ENCODE measurements at places on chromosomes 13 and 19.

GRCh38 chr19:35963514-35963913, 27.3 kb downstream of the LRFN3 start:
- DNase-seq, result no peak

- no peak for DNase-seq
Observed at GRCh38 chr19:19033176-19033425, 216 bp downstream of the SUGP2 start.

DNA sequence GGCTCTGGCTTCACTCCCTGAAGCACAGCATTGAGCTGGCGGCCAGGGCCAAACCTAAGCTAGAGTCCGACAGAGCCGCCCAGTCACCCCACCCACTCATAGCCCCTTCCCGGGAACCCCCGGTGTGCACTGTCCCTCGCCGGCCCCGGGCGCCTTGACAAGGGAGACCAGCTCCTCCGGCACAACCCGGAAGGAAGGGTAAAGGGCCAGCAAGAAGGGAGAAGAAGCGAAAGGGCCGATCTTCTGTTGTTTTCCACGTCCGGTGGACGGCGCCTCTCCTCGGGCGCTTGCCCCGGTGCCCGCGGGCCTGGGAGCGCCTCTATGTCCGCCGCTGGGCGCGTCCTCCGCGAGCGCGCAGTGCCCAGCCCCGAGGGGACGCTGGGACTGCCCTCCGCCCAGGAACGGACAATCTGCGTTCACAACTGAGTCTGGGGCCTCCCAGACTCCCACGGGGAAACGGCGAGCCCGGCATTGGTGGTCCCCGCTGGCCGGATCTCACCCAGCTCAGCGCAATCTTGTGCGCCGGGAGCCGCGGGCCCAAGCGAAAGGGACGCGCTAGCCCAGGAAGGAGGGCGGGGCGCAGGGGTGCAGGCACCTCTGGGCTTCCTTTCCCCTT, 172.5 kb upstream of the MIR17HG start:
- no peak for DNase-seq

- no peak for DNase-seq
Observed at GRCh38 chr13:36382030-36382429, 35.8 kb upstream of the SPART start.

DNA sequence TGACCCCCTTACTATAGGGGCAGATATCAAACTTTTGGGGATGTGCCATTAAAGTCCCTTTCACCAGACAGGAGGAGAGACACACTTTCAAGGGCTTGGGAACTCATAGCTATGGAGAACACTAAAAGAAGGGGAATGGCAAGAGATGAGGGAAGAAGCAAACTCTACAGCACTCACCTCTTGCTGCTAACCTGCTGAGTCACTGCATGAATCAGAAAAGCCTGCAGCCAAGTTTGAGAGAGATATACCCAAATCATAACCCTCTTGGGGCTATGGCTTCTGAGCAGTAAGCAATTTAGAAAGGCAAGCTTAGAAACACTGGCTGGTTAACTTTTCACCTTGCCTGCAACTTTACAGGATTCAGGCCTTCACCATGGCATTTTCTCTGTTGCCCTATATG, 1028.0 kb downstream of the UQCRFS1 start:
- no peak for DNase-seq

Data from hematopoietic multipotent progenitor cell treated with erythropoietin and hydrocortisone succinate and interleukin-3 and kit ligand, for 15 days (in vitro differentiated cells).